ENCODE measurements at places on chromosomes 5 and 9.

DNA sequence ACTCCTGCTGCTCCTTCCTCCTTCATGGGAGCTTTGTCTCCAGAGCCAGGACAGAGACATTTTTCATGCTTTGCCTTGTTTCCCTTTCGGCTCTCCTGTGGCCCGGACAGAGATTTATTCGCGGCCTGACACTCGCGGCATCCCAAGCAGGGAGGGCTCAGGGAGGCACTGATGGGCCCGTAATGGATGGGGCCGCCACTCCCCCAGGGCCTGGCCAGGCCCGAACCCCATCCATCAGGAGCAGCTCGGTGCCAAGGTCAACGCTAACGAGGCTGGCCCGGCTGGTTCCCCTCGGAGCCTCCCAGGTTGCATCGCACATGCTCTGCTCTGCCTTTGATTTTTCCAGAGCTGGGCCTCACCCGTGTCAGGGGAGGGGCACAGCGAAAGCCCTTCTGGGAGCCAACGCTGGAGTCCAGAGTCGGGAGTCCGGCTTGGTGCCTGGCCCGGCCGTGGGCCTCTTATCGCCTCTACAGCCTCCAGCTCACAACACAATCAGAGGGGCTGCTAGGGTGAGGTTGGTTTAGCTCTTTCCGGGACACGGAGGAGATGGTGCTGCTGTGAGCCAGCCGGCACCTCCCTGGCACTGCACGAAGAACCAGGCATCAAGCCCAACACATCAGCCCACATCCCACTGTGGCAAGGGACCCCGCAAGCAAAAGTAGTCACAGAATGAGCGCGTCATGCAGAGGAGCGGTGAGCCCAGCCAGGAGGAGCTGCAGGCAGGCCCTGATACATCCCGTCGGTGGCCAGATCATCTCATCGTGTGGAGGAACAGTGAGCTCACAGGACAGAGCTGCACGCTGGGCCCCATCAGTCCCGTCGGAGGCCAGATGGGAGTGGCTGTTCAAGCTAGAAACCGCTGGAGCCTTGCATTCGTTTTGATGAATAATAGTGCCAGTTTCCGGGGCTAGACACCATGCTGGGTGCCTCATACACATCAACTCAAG, 72.2 kb upstream of the BARHL1 start:
- DNase-seq: no peak

- DNase-seq: no peak
Observed at GRCh38 chr5:162664846-162665245, 597.3 kb downstream of the GABRG2 start.

- DNase-seq: no peak
Observed at GRCh38 chr5:176803943-176804498, 6.3 kb upstream of the UNC5A start.

- no peak for DNase-seq
Observed at GRCh38 chr5:4386152-4386551, 754.0 kb upstream of the ADAMTS16 start.
